ENCODE measurements at places on chromosomes 5 and 9. TPM values are rescaled to one million over a fixed set of nuclear protein-coding genes. Genes with fewer than 3 reads are reported as not detected.

Gene IGFBPL1
- 0.76 TPM for total RNA-seq

Gene FSTL4
- not detected for total RNA-seq

DNA sequence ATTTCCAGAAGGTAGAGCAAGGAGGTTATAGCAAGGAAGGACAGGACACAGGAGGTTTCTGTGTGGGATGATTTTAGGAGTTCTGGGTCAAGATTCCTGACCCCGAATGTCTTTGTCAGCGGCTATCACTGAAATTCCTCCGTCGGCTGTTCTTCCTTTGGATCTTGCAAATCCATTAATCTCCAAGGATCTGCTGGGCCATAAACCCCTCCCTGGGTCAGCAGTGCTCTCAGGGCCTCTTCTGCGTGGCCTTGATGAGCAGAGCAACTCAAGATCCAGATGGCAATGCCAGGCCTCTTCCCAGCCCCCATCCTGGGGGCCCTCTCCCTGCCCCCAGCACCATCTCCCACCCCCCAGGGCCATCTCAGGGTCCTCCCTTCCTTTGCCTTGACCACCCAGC is 16.3 kb upstream of the COL27A1 start:
- DNase-seq = no peak

DNA sequence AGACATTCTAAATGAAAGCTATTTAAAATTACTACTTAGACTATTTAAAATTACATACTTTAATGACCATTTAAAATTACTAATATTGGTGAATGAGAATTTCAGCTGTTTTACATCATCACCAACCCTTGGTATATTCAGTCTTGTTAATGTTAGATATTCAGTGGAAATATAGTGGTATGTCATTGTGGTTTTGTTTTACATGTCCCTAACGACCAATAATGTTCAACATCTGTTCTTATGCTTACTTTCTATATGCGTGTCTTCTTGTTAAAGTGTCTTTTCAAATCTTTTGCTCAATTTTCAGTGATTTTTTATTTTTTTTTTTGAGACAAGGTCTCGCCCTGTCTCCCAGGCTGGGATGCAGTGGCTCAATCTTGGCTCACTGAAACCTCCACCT is 279.3 kb upstream of the TARS1 start:
- no peak for DNase-seq

DNA sequence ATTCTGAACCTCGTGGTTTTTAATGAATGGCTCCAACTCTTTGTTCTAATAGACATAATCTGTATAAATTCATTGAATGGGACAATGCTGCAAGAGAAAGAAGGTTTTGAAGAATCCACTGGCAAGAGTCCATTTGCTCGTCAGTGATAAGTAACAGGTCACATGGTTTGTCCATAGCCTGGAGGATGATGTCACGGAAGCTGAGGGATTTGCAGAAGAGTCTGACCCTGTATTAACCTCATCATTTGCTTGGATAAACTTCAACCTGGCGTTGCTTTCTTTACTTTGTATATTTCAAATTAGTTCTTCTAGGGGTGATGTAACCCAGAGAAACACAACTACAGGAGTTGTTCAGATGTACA is 197.4 kb downstream of the GAS1 start:
- peak; percentile 36 for DNase-seq

DNA sequence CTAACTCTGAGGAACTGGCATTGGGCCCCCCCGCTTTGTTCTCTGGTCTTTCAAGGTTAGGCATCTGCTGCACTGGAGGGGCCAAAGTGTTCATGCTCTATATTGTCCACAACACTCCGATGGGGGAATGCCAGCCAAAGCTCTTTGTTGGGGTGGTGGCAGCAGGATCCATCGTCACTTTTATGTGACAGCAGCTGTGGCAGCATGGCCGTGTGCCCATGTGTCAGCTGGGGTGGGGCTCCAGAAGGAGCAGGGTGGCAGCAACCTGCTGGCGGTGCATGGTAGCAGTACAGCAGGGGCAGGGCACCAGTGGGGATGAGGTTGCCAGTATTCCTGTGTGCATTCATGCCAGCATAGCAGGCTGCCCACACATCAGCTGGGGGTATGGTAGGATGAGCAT is 28.2 kb downstream of the ITGA2 start:
- no peak for DNase-seq

GRCh38 chr5:132063090-132063911 is 2.8 kb downstream of the IL3 start:
- DNase-seq = peak; percentile 76

DNA sequence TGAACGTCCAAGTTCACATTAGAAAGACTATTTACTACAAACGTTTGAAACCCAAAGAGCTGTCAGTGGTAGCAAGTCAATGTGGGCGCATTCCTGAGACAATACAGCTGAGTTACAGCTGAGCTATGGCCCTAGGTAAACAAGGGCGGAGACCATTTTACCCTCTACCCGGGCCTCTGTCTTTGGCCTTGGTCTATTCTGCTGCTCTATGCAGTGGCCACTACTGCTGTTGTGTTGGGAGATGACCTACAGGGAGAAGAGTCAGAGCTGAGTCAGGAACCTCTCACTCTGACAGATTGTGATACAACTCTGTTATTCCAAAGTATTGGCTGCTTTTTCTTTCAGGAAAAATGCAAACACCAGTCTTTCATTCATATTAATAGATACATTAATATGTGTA is 700.6 kb downstream of the SEMA5A start:
- DNase-seq = peak; percentile 81
